Globus pallidus (tissue), 1 donor: ENCODE measurements at places on chromosomes 11 and 22.

DNA sequence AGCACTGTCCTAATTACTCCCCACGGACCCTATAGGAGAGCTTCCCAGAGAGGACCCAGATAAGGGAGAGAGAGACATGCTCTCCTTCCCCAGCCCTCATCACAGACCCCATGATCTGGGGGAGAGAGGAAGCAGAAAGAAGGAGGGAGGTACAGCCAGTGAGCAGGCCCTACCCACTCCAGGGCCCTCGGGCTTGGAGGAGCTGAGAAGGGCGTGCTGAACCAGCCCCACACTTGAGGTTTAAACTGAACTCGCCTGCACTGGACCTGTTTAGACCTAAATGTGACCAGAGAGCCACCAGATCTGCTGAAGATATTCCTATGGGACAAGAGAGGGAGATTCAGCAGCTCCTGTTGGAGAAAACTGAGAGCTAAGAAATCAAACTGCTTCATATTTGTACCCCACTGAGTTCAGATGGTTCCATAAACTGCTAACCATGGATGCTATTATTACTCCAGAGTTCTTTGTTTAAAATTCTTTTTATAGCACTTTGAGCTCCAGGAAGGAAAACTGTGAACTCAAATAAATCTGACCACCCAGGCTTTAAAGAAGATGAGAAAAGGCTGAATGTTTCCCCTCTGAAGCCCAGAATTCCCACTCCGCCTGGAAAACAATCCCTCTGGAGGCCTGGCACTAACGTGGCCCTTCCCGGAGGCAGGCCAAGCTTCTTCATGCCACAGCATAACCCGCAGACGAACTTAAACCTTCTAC is 67.2 kb downstream of the EFCAB6 start:
- no peak for DNase-seq

- no peak for DNase-seq
Observed at GRCh38 chr11:73216465-73216864, 1.6 kb upstream of the P2RY2 start.

GRCh38 chr11:57471496-57471895 is 11.2 kb downstream of the RTN4RL2 start:
- DNase-seq, result no peak

DNA sequence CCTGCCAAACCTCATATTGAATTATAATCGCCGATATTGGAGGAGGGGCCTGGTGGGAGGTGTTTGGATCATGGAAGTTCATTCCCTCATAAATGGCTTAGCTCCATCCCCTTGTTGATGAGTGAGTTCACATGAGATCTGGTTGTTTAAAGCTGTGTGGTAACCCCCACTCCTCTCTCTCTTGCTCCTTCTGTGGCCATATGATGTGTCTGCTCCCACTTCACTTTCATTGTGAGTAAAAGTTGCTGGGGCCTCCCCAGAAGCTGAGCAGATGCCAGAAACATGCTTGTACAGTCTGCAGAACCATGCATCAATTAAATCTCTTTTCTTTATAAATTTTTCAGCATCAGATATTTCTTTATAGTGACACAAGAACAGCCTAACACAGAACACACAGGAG is 929.0 kb upstream of the FAT3 start:
- DNase-seq, result no peak

DNA sequence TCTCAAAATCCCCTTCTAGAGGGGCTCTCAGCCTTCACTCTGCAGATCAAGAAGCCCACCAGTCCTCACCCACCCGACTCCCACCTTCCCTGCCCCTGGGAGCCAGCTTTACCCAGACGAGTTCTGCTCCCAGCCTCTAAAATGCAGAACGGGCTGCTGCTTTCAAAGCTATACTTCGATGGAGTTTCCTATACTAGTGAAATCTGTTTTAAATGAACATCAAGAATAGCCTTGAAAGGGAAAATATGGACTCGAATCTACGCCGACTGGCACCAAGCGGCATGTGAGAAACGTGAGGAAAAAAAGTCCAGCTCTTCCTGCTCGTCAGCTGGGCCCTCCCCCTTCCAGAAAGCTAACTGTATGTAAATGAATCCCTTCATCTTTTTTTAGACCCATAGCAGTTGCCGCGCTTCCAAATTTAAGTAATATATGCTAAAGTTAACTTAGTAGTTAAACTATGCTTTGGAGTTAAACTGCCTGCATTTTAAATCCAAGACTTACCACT is 211.7 kb downstream of the NTM start:
- no peak for DNase-seq

DNA sequence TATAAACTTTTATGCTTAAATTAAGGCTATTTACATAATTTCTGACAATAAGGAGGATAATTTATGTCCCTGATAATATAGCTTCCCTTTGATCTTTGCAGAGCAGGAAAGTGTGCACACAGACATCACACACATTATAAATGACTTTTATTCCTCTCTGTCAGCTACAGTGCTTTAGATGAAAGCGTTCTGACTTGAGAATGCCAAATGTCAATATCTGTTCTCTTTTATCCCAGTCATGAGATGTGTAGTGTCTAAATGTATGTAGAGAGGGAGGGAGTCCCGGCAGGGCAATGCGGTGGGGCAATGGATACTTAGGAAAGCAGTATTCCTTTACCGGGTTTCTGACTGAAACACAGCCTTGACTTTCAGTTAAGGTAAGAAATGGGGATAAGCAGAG is 225.4 kb upstream of the CHORDC1 start:
- DNase-seq, result no peak

DNA sequence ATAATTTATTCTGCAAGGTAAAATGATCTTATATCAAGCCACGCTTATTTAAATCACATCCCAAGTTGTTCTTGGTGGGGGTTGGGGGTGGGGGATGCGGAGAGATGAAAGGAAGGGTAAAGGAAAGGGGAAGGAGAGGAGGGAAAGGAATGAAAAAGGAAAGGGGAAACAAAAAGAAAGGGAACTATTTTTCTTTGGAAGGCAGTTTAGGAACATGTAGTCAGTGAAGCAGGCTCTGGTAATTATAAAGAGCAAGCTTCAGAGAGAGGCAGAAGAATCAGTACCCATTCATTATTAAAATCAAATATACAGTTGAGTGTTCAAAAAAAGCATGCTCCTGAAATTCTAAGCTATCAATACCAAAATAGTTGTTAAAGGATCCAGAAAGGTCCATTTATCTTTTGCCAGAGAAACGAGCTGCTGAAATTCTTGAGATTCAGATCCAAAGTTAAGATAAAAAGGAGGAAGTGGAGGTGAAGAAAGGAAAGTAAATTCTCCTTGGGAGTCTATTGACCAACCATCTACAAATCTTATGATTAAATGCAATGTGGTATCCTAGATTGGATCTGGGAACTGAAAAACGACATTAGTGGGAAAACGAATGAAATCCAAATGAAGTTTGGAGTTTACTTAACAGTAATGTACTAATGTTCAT is 107.4 kb downstream of the SGSM3 start:
- no peak for DNase-seq

GRCh38 chr11:65424205-65425104 is 1.9 kb downstream of the NEAT1 start:
- DNase-seq, result peak; percentile 60

DNA sequence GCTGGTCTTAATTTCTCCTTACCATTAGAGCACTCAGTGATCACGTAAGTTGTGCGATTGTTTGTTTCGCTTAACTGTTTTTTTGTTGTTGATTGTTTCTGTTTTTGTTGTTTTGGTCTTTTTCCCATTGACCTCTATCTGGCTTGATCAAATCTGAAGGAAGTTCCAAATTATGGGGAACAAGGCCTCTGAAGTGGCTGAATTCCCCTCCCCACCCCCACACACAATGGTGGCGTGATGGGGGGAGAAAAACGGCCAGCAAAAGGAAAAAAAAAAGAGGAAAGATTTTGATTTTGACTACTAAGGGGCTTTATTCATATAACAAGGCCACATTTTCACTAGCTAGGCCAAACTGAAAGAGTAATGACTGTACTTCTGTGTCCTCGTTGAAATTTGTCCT is 53.6 kb downstream of the OSBPL5 start:
- DNase-seq, result no peak

DNA sequence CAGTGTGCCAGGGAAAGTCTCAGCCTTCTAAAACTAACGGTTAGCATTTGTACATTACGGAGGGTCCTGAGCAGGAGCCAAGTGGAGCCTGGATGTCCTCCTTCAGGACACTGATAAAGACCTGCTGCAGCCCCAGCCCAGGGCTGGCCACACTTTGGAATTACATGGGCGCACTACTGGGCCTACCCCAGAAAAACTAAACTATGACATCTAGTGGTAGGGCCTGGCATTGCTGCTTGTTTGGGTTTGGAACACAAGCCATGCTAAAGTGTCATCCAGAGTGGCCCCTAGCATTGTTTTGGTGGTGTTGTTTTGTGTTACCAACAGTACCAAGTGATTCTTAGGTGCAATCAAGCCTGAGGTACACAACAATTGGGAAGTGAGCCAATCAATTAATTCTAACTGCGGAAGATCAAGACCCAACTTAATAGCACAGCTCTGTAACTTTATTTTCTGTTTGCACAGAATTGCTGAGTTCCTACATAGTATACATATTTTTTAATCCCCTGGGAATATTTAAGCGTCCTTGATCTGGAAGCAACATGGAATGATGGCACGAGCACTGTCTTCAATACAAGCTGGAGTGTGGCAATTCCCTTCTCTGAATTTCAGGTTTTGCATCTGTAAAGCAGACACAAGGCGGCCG is 340.7 kb downstream of the LARGE1 start:
- DNase-seq, result peak; percentile 47

- no peak for DNase-seq
Observed at GRCh38 chr11:103295704-103296103, 186.5 kb downstream of the DYNC2H1 start.

DNA sequence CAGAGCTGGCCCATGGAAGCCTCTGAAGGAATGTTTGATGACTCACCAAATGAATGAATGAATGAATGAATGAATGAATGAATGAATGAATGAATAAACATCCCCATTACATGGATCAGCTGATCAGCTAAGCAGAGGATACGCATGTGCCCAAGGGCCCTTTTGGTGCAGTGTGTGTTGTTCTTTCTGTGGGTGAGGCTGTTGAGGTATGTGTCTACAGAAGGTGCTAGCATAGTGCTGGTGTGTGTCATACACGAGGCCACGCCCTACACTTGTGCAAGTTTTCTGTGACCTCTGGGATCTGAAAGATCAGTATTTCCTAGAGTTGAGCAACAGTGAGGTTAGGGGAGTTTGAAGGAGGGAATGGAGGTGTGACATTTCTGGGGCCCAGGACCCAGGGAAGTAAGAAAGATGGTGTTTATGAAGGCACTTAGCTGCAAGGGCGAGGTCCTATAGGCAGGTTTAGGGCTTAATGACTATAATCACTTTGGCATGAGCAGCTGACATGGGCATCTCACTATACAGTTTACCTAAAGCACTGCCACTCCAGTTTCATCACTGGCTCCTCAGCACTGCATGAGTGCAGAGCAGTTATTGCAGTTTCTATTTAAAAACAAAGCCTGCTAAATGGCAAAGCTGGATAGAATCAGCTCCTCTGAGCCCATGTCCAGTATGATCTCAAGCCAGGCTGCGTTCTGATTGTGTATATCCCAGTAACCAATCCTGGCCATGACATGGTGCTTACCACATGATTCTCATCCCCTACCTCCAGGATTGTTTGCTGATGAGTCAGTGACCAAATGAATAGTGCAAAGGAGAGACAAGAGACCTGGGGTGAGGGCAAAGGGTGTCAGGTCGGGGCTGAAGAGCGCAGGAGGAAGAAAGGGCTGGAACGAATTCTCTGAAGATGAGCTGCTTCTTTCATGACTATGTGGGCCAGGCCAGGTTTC is 36.4 kb upstream of the E2F8 start:
- no peak for DNase-seq

GRCh38 chr22:38740116-38740723 is 15.6 kb downstream of the SUN2 start:
- no peak for DNase-seq

GRCh38 chr11:128206461-128206860 is 380.9 kb downstream of the ETS1 start:
- no peak for DNase-seq

DNA sequence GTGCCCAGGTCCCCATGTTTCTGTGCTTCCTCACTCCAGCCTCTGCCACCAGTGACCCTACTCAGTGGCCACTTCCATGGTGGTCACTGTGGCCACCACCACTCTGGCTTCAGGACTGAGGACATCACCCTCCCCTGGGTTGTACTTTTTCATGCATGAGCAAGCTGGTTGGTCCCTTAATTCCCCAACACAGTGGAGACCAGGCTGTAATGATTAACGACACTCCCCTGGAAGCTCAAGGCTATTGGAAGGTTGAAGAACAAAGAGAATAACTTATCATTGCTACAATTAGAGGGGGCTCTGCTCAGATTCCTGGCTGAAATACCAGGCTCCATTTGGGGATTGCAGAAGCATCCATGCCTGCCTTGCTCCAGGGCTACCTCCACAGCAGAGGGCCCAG is 10.5 kb downstream of the PLAAT4 start:
- DNase-seq, result no peak

DNA sequence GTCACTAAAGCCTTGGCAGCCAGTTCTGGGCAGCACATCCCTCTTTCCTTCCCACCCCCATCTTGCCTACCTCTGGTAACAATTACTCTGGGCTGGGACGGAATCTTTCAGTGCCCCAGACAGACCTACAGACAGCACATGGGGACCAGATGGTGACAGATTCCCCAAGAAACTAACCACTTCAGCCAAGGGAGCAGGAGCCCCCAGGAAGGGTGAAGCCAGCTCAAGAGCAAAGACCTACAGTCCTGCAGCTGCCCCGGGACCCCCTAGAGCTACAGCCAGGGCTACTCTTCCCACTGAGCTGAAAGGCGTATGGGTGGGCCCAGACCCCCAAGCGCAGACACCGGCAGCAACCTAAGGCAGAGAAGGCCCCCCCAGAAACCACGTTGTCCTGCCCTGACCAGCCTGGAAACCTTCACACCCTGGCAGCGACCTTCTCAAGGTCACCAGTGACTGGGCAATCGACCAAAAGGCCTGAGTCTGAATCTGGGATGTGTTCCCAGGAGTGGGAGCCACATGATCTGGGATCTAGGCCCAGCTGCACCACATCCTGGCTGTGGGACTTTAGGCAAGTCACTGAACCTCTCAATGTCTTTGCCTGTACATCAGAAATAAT is 65.8 kb downstream of the LRRC32 start:
- peak; percentile 23 for DNase-seq

DNA sequence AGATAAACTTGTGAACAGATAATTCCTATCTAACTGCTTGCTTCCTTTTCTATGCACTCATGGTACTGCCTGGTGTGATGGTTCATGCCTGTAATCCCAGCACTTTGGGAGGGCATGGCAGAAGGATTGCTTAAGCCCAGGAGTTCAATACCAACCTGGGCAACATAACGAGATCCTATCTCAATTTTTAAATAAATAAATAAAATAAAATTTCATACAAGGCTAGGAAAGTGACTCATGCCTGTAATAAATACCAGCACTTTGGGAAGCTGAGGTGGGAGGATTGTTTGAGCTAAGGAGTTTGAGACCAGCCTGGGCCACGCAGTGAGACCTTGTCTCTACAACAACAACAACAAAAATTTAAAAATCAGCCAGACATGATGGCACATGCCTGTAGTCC is 166.6 kb downstream of the COMMD9 start:
- no peak for DNase-seq
